ENCODE measurements at places on chromosomes 2 and 18.
A peak's percentile ranks its signal among the peaks of the same experiment; 100 is the strongest.

DNA sequence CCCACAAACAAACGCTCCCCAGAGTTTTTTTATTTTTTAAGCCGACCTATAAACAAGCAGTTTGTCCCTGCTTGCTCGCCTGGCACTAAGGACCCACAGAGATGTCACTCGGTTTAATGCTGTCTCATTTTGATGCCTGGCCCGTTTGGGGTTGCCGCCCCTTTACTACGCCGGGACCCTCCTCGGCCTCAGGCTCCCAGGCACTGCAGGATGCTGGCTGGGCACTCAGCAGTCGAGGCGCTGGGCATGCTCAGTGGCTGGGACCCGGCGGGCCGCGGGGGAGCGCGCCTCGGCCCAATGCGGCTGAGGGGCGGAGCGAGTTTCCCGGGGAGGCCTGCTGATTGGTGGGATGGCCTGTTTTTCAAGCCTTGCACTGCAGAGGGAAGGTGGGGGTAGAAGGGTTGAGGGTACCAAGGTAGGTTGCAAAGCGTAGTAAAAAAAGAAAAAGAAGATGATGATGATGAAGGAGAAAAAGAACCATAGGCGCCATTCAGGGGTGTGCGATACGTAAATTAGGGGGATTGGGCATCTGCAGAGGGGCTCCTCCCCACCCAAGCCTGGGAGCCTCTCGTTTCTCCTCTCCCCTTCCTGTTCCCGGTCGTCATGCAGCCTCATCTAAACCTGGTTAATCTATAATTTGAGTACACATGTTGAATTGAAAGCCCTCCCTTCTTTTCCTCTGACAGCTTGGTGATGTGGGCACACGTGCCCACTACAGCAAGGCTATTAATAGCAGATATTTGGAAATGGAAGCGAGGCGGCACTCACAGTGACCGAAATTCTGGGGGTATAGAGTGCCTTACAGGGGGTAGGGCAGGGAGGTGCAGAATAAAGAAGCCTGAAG, 1.5 kb upstream of the IRS1 start:
- peak; percentile 78 for DNase-seq

DNA sequence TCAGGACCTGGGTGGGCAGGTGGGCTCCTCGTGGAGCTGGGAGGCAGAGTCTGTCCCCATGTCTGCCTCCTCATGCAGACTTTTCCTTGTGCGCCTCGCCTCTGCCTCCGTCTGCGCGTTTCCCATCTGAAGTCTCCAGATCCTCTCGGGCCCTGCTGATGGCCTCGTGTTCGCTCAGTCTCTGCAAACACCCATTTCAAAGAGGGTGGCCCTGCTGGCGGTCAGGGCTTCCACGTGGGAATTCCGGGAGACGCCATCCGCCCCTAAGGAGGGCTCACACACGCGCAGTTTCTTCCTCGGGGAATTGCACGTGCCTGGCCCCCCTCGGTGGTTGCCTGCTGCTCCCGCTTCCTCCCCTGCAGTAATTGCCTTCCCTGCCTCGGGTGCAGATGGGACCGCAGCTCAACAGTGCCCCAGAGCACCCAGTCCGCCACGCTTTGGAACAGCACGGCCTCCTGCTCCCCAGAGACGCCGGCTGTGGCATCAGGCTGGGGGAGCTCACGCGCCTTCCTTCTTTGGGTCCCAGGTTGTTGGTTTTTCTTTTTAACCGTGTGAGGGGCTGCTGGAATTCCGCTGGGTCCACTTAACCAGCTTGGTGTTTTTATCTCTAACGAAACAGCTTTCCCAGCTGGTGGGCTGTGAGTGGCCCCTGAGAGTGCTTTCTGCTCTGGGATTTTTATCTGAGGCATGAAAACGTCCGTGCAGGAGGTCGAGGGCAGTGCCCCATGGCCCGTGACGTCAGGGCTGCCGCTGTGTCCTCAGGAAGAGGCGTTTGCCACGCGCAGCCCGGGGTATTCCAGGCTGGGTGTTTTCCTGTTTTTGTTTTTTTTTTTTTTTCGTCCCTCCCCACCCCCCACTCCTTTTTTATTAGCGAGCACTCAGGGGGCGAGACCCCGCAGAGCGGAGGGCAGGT, 16.1 kb downstream of the NFATC1 start:
- DNase-seq: no peak

GRCh38 chr2:6067806-6068205, 375.6 kb downstream of the SOX11 start:
- DNase-seq: no peak

GRCh38 chr2:158567208-158567607, 110.5 kb downstream of the PKP4 start:
- no peak for DNase-seq

- no peak for DNase-seq
Observed at GRCh38 chr2:185857691-185858090, 119.1 kb downstream of the FSIP2 start.

GRCh38 chr18:78765637-78766281, 213.9 kb upstream of the SALL3 start:
- DNase-seq: no peak

- peak; percentile 42 for DNase-seq
Observed at GRCh38 chr2:128375454-128375853, 56.8 kb upstream of the HS6ST1 start.

DNA sequence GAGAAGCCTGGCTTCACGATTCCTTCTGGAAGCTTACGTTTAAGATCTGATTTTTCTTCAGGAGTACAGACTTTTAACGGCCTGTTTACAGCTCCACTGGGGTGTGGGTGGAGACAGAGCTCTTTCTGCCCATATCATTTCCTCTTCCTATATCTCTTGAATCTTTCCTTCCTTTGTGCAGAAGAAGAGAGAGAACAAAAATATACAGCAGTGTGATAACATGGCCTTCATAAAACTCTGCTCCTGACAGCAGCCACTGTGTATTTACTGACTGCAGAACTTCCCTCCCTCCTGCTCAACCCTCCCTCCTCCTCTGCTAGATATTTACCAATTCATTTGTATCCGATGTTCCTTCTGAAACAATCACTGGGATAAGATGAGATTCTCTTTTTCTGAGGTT, 34.1 kb upstream of the REEP1 start:
- DNase-seq: no peak

Data from AG10803 (cell line).